Activated CD4-positive, CD25-positive, alpha-beta regulatory T cell (primary cell): ENCODE measurements at places on chromosomes 3 and 15.

DNA sequence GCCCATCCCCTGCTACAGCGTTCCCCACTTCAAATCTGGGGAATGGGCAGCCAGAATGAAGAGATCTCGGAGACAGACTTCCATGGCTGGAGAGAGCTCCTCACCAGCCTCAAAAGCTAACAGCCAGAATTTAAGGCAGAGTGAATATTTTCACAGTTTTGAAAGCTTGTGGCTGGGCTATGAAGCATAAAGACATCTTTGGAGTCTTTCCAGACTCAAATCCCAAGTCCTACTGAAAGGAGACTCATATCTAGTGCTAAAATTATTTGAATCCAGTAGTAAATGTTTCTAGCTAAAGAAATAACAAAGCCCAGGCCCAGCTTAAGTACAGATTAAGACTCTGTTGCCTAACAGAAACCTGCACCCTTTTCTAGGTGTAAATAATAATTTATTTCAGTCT lies 628.4 kb upstream of the ALCAM start:
- no peak for DNase-seq

GRCh38 chr15:50261981-50262380 lies 3.5 kb downstream of the HDC start:
- no peak for DNase-seq

GRCh38 chr3:78857494-78858111 lies 910.2 kb downstream of the ROBO1 start:
- no peak for DNase-seq

- no peak for DNase-seq
These were observed 89.5 kb upstream of the CHD2 start for GRCh38 chr15:92810418-92811138.

GRCh38 chr3:7144697-7145308 lies 283.9 kb downstream of the GRM7 start:
- no peak for DNase-seq

- no peak for DNase-seq
These were observed 29.7 kb upstream of the LIPC start for GRCh38 chr15:58401991-58402649.

DNA sequence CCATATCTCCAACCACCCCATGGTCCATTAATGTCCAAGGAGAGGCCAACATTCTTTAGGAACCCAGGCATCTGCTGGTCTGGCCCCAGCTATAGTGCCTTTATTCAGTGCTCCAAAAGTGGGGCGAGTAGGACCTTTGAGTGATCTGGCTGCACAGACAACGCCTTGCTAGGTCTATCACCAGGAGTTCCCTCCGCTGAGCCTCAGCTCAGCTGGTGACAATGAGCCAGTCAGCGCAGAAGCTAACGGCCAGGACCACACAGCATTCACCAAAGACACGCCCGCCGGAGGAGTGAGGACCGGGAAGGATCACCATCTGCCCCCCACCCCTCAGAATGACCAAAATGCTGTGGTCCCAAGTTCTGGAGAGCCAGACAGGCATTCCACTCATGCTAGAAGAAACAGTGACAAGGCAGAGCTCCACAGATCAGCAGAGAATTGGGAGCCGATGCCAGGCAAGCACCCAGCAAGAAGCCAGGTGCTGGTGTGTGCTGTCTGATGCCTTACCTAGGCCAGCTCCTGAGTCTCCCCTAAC lies 19.0 kb downstream of the TBC1D2B start:
- no peak for DNase-seq

DNA sequence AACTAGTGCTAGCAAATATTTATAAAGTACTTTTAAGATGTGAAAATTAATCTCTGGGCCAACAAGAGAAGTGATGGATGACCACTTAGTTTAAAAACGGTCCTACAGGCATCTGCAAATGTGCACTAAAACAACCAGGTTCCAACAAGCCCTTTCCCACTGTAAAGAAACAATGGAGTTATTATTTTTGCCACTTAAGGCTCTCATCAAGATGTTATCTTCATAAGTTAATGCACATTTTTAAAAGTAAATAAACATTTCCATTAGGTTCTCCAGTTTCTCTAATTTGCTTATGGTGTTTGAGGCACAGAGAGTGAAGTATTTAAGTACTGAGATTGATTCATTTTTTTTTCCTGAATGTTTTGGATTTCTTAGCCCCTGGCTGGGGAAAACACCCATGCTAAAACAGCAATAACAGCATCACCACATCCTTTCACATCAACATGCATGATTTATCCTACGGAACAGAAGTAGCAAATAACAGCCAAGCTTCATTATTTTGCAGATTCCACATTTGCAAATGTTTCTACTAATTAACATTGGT lies 20.8 kb downstream of the ABI3BP start:
- no peak for DNase-seq

DNA sequence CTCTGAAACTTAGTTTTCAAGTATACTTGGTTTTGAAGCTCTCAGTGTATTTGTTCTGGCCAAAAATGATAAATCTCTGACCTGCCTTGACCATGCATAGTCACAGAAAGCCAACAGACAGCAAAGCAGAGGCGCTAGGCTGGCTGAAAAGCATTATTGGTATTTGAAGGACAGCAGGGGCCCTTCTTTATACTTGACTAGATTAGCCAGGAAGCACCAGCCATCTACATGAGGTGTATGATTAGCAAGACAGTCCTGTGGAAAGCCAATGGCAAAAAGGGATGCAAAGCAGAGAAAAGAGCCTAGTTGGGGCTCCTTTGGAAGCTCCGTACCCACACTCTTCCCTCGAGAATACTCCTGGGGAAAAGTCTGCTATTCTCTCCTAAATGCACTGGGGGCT lies 7.8 kb downstream of the SLC24A1 start:
- no peak for DNase-seq

- no peak for DNase-seq
These were observed 386.3 kb upstream of the NR2F2 start for GRCh38 chr15:95944193-95944592.

DNA sequence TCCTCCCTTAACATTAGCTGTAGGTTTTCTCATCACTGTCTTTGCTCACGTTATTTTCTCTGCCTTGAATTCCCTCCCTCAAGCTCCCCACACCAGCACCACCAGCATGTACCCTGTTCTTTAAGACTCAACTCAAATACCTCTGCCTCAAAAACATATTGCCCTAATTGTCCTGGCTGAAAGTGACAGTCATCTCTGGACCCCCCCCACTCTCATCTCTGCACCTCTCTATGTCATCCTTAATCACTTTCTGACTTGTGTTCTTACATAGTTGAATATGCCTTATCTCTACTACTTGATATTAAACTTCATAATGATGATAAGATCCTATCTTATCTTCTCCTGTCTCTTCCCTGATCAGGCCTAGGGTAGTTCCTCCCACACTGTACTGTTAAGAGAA lies 345.2 kb upstream of the TPRG1 start:
- DNase-seq = no peak

DNA sequence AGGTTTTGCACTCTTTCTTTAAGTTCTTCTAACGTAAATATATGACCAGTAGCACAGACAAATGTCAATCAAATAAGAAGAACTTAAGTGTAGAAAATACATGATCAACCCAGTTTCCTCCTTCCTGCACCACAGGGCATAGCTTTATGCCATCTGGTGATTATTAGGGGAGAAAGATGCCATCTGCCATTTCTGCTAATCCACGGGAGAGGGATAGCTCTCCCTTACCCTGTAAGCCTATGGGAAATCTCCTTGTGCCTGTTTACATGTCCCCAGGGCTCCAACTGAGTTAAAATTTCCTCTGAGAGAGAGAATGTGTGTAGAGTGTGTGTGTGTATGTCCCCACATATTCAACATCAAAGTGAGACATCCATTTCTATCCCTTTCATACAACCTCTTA lies 135.9 kb downstream of the RSL24D1 start:
- no peak for DNase-seq

DNA sequence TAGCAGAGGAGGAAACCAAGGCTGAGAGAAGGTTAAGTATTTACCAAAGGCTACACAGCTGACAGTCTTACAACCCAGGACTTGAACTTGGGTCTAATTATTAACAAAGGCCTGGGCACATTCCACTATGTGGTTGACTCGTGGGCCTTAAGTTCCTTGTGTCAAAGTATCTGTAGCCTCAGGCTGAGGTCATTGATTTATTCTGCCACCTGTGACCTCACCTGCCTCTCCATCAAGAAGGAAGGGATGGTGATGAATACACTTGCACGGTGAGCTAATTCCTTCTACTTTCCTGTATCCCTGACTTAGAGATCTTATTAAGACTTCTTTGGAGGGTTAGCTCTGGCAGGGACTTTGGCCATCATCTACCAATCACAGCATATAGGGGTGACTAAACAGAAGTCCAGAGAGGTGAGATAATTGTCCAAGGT lies 19.9 kb upstream of the LRRC58 start:
- DNase-seq = no peak

- no peak for DNase-seq
These were observed 44.5 kb upstream of the MCTP2 start for GRCh38 chr15:94186770-94187331.

GRCh38 chr3:5122030-5122740 lies at the start of gene ARL8B:
Gene ARL8B (plus strand): TSS chr3:5122292. CDS start chr3:5122466, 174 bp downstream.
- peak; percentile 91 for DNase-seq

GRCh38 chr3:128322030-128323022 lies 144.4 kb downstream of the DNAJB8 start:
- DNase-seq = peak; percentile 29

DNA sequence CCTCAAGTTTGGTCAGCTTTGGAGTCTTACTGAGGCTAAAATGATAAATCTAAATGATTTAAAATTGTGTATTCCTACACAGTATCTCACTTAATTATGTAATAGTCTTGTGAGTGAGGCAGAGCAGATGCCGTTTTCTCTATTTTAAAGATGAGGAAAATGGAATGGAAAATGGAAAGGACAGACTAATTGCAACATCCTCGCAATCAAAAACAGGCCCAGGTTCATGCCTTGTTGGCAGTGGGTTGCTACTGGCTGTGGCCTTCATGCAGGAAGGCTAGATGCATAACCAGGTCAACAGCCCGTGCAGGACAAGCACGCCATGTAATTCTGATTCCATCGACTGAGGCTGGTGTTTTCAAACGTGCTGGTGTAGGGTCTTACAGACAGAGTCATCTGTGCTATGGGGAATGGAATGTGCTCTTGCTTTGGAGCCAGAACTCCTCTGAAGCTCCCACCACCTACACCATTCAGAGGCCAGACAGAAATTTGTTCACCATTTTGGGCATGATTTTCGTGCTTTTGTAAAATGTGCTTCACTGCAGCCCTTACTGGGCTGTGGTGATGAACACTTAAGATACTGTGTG lies 37.9 kb downstream of the MLH1 start:
- no peak for DNase-seq

DNA sequence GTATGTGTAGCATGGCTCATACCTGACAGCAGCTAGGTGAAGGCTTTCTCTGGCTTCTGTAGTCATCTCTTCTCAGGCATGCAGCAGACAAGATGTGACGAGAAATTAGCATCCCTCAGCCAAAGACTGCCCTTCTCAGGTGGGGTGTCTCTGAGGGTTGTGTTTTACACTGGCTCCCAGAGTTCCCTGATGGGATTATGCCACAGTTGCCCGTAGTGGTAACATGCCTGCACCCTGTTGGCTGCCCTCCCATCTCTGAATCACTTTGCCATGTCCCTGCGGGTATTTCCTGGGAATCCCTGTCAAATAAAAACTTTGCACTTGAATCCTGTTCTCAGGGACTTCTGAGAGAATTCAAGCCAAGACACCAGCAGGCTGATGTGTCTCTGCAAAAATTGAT lies 70.5 kb downstream of the LRTM1 start:
- DNase-seq = no peak

DNA sequence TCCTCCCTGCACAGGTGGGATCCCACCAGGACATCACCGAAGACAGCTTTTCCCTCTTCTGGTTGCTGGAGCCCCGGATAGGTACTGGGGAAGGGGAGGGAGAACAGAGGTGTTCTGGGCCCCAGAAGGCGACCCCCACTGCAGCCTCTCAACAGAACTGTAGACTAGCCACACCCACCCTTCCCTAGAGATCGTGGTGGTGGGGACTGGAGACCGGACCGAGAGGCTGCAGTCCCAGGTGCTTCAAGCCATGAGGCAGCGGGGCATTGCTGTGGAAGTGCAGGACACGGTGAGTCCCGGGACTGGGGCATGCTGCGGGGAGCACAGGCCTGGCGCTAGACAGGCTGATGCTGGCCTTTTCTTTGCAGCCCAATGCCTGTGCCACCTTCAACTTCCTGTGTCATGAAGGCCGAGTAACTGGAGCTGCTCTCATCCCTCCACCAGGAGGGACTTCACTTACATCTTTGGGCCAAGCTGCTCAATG lies 809 bp downstream of the NDUFAF3 start:
- DNase-seq = no peak

DNA sequence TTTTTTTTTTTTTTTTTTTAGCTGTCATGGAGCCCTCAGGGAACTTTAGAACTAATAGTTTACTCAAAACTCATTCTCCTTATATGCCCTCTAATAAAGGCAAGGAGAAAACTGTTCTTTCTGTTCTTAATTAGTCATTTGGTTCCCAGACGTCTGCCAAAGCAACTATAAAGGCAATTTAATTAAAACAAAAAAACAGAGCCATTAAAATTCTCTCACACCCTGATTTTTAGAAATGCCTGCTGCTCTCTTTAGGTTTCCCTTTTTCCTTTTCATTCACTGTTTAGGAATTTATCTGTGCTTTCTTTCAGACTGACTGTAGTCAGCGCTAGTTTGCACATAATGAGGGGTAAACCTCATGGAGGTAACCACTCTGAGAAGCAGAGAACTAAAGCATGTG lies 463.6 kb upstream of the THRB start:
- no peak for DNase-seq

- no peak for DNase-seq
These were observed 148.5 kb downstream of the SOX2 start for GRCh38 chr3:181860235-181860634.

- DNase-seq = no peak
These were observed 51.9 kb downstream of the CCR4 start for GRCh38 chr3:33003308-33003707.

DNA sequence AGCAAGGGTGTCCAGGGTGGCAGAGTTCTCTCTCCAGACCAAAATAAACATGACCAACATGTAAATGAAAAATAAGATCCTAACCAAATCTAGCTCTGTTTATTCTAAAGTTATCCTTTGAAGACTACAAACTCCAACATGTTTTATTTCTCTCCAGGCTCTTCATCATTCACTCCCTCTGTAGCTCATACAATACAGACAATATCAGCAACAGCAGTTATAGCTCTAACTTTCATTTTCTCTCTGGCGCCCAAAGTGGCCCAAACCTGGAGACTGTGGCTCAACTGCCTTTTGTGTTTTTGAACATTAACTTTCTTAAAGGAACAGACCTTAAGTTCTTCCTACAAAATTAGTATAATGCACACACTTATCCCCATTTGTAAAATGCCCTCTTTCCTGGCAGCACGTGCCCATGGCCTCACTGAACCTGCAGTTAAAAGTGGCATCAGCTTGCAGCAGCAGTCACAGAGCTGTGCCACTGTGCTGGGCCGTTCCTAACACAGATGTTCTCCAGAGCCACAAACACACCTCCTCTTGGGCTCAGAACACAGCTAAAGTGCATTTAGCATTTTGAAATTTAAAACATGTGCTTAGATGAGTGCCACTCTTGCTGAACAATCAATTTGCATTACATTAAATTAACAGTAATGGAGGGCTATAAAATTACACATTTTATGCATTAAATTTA lies 91.9 kb downstream of the RORA start:
- DNase-seq = no peak

- DNase-seq = no peak
These were observed 124.3 kb upstream of the TRIM42 start for GRCh38 chr3:140553591-140553990.
